ENCODE measurements at places on chromosomes 7 and 10.

DNA sequence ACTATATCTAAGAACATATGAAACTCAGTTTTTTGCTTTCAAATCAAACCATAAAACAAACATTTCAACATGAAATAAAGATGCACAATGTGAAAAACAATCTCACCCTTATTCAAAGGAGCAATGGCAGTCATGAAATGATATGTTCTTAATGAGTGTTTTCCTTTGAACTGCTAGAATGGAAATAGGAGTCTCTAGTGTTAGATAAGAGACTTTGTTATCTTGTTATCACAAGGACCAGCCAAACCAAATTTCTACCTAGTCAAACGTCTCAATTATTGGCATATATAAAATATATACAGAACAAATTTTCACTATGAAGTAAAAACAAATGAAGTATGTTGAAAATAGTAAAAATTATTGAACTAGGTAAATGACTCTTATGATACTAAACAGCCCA, 1.2 kb downstream of the VPS41 start:
- no peak for DNase-seq

- DNase-seq = no peak
Measured at GRCh38 chr10:17066000-17066399, 63.6 kb downstream of the CUBN start.

- no peak for DNase-seq
Measured at GRCh38 chr7:2307690-2308107, 6.5 kb downstream of the SNX8 start.

DNA sequence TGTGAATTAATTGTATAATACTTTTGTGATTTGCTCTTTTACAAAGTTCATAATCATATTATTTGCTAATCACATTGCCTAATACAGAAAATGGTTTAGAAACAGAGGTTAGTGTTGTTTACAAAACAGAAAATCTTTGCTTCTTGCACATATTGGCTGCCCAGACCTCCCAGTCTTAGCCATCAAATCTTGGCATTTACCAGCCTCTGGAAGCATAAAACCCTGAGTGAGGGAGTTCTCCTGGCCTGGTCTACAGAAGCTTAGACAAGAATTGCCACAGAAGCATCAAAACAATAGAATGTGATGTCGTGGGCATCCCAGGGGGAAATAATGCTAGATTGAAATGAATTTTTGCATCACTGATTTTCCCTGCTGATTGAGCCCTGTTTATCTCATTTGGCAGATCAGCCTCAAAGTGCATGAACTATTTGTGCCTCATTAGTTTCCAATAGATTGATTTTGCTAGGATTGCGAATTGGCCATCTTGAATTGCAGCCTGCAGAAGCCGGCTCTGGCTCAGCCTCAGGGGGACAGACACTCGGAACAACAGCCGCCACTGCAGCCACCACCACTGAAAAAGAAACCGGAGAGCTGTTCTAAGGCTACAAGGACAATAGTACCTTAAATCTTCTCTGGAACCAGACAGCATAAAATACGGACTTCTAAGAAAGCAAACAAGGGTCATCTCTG, 11.1 kb upstream of the SORBS1 start:
- DNase-seq = no peak

DNA sequence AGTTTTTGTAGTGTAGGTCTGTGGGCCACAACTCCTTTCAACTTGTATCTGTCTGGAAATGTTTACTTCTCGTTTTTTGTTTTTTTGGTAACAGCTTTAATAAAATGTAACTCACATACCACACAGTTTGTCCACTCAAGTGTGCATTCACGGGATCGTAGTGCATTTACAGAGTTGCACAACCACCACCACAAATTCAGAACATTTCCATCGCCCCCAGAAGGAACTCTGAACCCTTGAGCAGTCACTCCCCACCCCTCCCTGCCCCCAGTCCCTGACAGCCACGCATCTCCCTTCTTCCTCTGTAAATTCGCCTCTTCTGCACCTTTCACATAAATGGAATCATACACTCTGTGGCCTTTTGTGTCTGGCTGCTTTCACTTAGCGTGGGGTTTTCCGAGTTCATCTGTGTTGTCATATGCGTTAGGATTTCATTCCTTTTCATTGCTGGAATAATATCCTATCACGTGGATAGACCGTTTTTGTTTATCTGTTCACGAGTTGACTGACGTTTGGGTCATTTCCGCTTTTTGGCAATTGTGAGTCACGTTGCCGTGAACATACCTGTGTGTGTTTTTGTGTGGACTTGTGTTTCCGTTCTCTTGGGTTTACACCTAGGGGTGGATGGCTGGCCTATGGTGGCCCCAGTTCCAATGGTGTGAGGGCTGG, 10.3 kb downstream of the JAKMIP3 start:
- no peak for DNase-seq

DNA sequence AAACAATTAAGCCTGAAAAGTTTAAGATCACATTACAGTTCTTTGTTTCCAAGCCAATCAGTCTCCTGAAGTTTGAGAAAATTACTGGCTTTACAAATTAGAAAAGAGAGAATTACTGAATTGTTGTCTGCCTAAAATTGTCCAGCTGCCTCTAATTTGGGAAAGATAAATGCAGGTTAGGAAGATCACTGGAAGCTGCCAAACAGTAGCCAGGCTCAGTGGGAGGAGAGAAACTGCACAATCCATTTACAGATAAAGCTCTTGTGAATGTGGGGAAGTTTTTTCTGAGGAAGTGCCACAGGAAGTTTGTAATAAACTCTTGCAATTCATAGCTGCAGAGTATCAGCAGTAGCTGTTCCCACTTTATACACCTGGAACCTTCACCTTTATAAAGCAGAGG, 100.7 kb downstream of the IQUB start:
- DNase-seq = no peak

- DNase-seq = no peak
Measured at GRCh38 chr10:63573068-63573697, 52.0 kb downstream of the REEP3 start.

- DNase-seq = no peak
Measured at GRCh38 chr10:14389981-14390590, 59.4 kb upstream of the FRMD4A start.

DNA sequence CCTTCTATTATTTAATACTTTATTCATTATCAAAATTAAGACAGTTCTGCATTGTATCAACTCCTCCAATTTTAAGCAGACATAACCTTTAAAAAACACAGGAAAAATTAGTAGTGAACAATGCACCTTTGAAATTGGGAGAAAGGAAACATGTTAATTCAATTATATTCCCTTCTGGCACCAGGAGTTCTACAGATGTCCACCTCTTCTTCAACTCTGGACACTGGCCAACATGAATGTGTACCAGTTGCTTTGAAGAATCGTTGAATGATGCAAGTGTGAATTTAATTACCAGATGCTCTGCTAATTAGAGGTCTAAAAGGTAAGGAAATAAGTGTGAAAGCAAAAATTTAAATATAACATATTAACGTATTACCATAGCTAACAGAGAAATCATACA, 206.7 kb upstream of the IGFBP3 start:
- DNase-seq = no peak

GRCh38 chr10:78578929-78579328, 489.8 kb upstream of the ZMIZ1 start:
- no peak for DNase-seq

DNA sequence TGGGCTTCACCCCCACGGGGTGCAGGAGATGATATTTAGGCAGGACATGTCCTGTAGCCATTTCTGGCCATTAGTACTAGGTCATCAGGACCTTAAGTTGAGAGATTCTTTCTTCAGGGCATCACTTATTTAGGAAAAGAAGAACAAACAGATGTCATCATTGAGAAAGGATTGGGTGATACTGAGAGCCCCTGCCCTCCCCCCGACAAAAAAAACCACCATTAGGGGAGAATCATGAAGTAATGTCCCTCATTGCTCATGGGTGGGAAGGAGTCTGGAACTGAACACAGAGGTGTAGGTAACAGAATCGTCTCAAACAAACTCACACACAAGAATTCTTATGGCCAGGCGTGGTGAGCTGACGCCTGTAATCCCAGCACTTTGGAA, 6.4 kb upstream of the ORAI2 start:
- DNase-seq = no peak

GRCh38 chr10:92411406-92411805, 120.4 kb downstream of the MARCHF5 start:
- no peak for DNase-seq

GRCh38 chr10:29041616-29042015, 247.3 kb upstream of the LYZL1 start:
- no peak for DNase-seq

- DNase-seq = no peak
Measured at GRCh38 chr10:104809288-104810090, 168.4 kb downstream of the SORCS3 start.

- no peak for DNase-seq
Measured at GRCh38 chr7:10888861-10889260, 84.8 kb upstream of the PHF14 start.

DNA sequence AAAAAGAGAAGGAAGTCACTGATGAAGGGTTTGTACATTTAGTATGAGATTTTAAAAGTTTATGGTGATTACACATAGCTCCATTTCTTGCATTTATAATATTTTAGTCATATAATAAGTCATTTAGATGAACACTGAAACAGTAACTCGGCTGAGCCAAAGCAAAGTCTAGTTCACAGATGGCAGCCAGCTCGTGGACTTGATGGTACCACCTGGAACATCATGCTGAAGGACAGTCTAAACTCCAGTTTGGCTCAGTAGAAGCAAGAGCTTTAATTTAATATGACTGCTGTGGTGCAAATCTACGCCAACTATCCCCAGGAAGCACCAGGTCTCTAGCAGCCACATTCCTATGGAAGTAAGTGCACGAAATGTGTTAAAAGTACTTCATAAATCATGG, 16.4 kb downstream of the SRI start:
- DNase-seq = no peak

GRCh38 chr10:86956195-86956847, 1.1 kb downstream of the MMRN2 start:
- DNase-seq = no peak

DNA sequence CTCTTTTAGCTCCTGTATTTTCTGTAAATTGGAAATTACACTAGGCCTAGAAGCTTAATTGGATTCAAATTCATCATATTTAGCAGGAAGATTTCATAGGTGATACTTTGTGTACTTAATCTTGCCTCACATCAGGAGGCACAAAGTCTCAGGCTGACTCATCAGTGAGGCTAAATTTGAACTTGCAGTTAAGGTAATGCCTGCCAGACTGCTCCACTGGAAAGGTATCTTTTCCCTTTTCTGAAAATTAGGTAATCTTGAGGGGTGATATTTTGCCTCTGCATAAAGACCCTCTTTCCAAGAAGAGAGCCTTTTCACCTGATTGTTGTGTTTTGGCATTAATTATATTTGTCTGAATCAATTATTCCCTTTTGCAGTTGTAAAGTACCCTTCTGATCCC, 14.6 kb downstream of the PPIA start:
- no peak for DNase-seq

DNA sequence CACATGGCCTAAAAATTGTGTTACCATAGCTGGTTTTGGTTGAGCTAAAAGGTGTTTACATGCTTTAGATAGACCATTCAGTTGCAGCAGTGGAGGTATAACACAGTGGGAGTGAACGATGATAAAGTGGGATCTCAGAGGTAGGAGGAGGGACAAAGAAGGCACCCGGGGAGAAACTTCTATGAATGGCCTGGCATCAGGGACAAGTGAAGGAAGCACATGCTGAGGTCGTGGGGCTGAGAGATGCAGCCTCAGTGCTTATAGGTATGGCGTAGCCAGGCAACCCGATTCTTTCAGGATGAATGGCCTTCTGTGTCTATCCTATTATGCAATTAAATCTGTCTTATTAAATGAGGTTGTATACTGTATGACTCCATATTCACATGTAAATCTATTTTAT, 3.9 kb upstream of the CDK6 start:
- DNase-seq = no peak

GRCh38 chr7:112372101-112372500, 78.2 kb upstream of the IFRD1 start:
- DNase-seq = no peak

- no peak for DNase-seq
Measured at GRCh38 chr10:77315496-77316129, 322.0 kb downstream of the KCNMA1 start.

GRCh38 chr7:114851406-114852061, 70.4 kb upstream of the MDFIC start:
- DNase-seq = no peak

DNA sequence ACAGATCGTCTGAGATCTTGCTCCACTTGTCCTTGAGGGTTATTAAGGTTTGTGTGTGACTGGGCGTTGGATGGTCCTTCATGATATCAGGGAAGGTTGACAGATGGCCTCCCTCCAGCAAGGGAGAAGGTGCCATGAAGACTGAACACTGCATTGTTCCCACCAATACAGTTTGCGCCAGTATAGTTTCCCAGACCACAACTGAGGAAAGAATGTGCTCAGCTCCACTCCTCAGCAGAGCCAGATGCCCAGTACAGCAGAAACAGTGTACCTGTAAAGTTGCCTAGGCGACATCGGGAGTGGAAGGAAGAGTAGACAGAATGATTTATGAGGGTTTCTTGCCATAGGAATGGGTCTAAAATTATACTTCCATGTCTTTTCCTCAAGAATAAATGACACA, 137.5 kb downstream of the ST7 start:
- DNase-seq = no peak

GRCh38 chr7:45328403-45328981, 170.9 kb downstream of the RAMP3 start:
- DNase-seq = no peak

- no peak for DNase-seq
Measured at GRCh38 chr7:117785431-117785830, 87.8 kb downstream of the CTTNBP2 start.

GRCh38 chr7:134690016-134690415, 43.4 kb downstream of the BPGM start:
- DNase-seq = no peak

DNA sequence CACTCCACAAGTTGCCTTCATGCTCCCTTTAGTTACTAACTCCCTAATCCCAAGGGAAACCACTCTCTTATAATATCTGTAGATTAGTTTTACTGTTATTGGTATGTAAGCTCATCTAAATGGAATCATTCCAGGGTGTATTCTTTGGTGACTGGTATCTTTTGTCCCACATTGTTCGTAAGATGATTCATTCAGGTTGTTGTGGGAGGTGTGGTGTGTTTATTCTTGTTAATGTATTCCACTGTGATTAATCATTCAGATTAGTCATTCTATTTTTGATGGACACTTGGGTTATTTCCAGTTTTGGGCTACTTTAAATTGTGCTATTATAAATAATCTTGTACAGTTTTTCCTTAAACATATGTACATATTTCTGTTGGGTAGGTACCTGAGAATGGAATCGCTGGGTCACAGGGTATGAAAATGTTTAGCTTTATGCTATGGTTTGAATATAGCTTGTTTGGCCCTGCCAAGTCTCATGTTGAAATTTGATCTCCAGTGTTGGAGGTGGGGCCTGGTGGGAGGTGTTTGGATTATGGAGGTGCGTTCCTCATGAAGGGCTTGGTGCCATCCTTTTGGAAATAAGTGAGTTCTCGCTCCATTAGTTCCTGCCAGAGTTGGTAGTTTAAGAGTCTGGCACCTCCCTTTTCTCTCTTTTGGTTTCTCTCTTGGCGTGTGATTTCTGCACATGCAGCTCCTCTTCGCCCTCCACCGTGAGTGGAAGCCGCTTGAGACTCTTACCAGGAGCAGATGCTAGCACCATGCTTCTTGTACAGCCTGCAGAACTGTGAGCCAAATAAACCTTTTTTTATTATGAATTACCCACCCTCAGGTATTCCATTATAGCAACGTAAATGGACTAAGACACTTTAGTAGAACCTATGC, 13.8 kb downstream of the BTRC start:
- DNase-seq = no peak

- DNase-seq = no peak
Measured at GRCh38 chr7:34070511-34071323, 165.4 kb downstream of the BMPER start.

GRCh38 chr10:104036069-104036384, 49.7 kb downstream of the COL17A1 start:
- no peak for DNase-seq

Data from activated T-helper 9 cell treated with anti-CD3 and anti-CD28 coated beads, Interleukin-2, amount 50 U/mL, for 16 hours (primary cell).